ENCODE measurements at places on chromosomes 12 and 14. TPM values are rescaled to one million over a fixed set of nuclear protein-coding genes. Genes with fewer than 3 reads are reported as not detected.

EPS8 gene
- 31.6 TPM for total RNA-seq

TROAP gene
- 45.5 TPM for total RNA-seq

SLC7A8 gene
- total RNA-seq: 0.91 TPM

FAR2 gene
- total RNA-seq: 21.9 TPM

DNA sequence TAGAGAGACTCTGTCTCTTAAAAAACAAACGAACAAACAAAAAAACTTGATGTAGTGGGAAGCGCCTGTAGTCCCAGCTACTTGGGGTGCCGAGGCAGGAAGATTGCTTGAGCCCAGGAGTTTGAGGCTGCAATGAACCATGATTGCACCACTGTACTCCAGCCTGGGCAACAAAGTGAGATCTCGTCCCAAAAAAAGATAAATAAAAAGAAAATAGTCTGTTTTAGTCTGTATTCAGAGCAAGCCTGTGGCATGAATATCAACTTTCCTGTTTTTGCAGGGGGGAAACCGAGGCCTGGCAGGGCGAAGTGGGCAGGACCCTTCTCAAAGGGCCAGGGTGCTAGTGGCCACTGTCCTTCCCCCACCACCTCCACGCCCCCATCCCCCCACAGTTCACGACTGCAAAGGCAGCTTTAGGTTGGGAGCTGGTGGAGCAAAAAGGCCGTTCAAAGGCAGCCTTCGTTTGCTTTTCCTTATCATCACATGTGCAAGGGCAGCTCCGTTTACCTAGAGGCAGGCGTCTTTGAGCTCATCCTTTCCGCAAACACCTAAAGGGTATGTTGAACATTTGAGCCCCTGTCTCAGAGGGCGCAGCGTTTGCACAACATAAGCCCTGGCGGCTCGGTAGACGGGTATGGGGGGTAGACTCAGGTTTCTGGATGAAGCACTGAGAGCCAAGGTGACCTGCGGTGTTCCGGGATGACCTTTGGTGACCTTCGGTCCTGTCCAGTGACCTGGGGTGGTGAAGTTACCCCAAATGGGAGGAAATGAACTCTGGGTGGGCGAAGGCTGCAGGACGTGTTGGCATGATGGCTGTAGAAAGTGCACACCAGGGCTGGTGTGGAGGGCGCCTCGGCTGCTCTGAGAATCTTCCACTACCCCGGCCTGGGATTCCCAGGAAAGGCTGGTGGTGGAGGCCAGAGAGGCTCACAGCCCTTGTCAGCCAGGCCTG is 8.7 kb upstream of the MEG3 start:
- no peak for DNase-seq

GRCh38 chr12:26736563-26737486 is 96.2 kb downstream of the ITPR2 start:
- DNase-seq: peak; percentile 46

DNA sequence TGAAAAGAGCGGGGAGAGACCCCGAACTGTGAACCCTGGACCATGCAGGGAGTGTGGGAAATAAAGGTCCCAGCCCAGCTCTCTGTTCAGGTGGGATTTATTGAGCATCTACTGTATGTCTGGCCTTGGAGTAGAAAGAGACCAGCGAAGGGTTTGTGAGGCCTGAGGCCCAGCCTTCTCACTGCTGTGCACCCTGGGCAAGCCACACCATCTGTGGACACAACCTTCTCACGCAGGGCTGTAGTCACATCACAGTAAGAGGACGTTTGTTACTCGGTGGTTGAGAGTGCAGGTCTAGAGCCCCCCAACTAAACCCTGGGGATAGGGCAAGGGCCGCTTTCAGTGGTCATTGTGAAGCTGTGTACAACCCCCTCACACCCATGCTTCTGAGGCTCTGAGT is 18.2 kb downstream of the FAM222A start:
- no peak for DNase-seq

- DNase-seq: no peak
Measured at GRCh38 chr12:16449459-16449858, 102.0 kb downstream of the MGST1 start.

- peak; percentile 80 for DNase-seq
Measured at GRCh38 chr12:54016478-54016964, 7.7 kb downstream of the HOXC8 start.

Data from Daoy (cell line).